HL-60 (cell line): ENCODE measurements at places on chromosomes 2 and 18.

GRCh38 chr2:222837643-222838056 lies 23.2 kb upstream of the ACSL3 start:
- no peak for DNase-seq

GRCh38 chr18:76491473-76491775 lies 3.6 kb downstream of the ZNF516 start:
- no peak for DNase-seq

DNA sequence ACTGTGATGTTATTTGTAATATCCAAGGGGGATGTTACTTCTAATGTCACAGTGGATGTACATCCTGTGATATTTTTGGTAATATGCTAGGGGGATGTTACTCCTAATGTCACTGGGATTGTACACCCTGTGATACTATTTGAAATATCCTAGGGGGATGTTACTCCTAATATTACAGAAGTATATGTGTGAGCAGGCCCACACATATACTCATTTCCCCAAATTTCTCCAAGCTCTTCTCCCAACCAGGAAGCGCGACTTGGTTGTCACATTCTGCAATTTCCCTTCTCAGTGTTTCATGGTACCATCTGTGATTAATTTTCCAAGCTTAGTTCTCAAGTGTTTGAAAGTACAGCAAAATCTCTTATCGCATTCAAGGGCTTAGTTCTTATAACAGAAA lies 29.5 kb upstream of the CHN1 start:
- DNase-seq: no peak

DNA sequence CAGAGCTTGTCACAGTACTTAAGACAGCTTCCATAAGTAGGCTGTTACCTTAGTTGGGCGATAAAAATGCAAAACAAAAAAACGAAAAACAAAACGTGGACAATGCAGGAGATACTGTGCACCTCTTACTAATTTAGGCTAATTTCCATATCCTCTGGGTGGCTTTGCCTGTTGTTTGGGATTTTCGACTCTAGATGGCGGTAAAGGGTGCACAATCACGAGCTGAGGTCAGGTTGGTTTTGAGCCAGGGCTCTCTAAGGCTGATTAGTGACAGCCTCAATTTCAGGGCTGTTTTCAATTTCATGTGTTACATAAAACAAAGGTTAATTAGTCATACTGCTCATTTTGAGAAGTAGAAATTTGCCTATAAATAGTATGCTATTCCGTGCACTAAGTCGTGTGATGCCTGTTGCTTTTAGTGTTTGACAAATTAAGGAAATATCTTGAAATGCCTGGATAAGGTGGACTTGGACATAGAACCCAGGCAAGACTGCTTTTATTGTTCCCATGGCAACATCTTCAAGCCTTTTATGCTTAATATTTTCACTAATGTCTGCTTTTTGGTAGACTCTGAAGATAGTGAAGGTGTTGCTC lies 493.1 kb downstream of the SOCS6 start:
- peak; percentile 52 for DNase-seq

DNA sequence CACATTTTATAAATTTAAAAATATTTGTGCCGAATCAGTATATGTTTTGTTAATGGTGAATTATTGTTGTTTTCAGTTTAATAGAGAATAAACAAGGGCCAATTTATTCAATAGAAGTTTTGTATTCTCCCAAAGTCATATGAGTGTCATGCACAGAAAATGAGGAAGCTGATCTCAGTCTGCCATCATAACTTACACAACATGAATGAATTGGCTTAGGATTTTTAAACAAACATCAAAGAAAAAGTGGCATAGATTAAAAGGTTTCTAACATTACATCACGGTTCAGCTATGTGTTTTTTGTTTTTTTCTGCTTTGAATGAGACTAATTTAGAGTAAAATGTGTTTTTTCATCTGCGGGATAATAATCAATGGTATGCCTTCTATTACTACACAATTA lies 123.4 kb upstream of the CTNNA2 start:
- DNase-seq: no peak

GRCh38 chr2:131044757-131045150 lies 48.5 kb downstream of the FAM168B start:
- DNase-seq: no peak
